Right ventricle myocardium superior (tissue), 1 donor: ENCODE measurements at places on chromosomes 11 and 22.

GRCh38 chr11:47986219-47986618 lies 5.9 kb downstream of the PTPRJ start:
- no peak for DNase-seq

DNA sequence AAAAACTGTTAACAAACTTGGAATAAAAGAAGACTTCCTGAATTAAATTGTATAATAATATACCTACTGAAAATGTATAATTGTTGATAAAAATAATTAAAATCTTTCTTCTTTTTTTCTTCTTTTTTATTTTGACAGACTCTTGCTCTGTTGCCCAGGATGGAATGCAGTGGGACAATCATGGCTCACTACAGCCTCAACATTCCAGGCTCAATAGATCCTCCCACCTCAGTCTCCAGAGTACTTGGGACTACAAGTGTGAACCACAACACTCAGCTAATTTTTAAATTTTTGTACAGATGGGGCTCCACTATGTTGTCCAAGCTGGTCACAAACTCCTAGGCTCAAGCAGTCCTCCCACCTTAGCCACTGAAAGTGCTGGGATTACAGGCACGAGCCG lies 1063.8 kb upstream of the CNTN5 start:
- no peak for DNase-seq

GRCh38 chr22:31883989-31884388 lies 60.3 kb upstream of the YWHAH start:
- DNase-seq = no peak

- no peak for DNase-seq
Measured at GRCh38 chr11:63837739-63838138, 1.2 kb upstream of the MARK2 start.

GRCh38 chr11:7909585-7910285 lies 21.3 kb downstream of the OR10A6 start:
- no peak for DNase-seq
